ENCODE measurements at places on chromosomes 1 and 21. TPM values are rescaled to one million over a fixed set of nuclear protein-coding genes. Genes with fewer than 3 reads are reported as not detected.

DNA sequence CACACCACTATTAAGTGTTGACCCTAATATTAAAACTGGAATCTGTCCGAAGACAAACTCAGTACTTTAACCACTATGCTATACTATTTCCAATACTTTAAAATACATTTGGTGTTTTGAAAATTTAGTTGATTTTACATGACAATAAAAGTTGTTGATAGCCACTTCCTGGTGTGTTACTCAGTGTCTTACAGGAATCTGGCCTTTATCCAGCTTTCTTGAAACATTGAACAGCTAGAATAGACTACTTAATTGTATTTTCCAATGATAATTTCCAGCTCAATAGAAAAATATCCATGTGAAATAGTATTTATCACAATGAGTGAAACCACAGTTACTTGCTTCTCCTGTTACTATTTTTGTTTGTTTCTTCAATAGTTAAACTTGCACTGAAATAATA is 369.6 kb upstream of the ADGRL4 start:
- no peak for DNase-seq

GRCh38 chr1:56811331-56811730 is 7.9 kb downstream of the FYB2 start:
- no peak for DNase-seq

DNA sequence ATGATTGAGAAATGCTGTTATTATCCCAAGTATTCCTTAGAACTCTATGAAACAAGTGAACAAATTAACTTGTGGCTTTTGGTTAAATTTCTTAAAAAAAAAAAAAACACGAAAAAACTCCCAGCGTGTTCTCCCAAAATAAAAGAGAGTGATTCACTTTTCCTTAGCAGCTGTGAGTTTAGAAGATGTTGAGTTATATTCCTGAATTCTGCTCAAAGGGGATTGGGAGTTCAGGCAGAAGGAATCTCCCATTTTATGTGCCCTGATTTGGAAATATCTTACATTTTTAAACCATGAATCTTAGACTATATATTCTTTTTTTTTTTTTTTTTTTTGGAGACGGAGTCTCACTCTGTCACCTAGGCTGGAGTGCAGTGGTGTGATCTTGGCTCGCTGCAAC is 34.3 kb downstream of the SMG7 start:
- no peak for DNase-seq

DNA sequence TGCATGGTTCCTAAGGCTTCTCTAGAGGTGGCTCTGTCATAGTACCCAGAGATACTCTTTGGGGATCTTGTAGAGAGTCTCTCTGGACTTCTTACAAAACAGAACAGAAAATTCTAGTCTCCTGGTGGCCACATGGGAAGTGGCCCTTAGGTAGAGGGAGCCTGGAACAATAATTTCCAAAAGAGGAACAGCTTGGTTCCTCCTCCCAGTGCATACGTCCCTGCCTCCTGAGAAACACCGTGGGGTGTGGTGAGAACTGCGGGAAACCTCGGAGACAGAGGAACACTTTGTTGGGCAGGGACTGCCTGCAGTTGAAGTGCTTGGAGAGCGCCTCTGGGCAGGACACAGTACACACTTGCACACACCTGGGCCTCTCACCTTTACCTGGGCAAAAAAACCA is 38.8 kb upstream of the EPHA8 start:
- no peak for DNase-seq

- DNase-seq = no peak
Observed at GRCh38 chr1:26181586-26182382, 4.5 kb downstream of the CNKSR1 start.

TMPRSS2 gene
- not detected for total RNA-seq

S100A5 gene
- not detected for total RNA-seq

CBR3 gene
- 7.5 TPM for total RNA-seq
